ENCODE measurements at places on chromosomes 7 and 10.
A peak's percentile ranks its signal among the peaks of the same experiment; 100 is the strongest.

- no peak for DNase-seq
Measured at GRCh38 chr10:71438761-71439160, 42.0 kb downstream of the CDH23 start.

- DNase-seq: peak; percentile 53
Measured at GRCh38 chr10:129096065-129096984, 370.7 kb upstream of the MGMT start.

DNA sequence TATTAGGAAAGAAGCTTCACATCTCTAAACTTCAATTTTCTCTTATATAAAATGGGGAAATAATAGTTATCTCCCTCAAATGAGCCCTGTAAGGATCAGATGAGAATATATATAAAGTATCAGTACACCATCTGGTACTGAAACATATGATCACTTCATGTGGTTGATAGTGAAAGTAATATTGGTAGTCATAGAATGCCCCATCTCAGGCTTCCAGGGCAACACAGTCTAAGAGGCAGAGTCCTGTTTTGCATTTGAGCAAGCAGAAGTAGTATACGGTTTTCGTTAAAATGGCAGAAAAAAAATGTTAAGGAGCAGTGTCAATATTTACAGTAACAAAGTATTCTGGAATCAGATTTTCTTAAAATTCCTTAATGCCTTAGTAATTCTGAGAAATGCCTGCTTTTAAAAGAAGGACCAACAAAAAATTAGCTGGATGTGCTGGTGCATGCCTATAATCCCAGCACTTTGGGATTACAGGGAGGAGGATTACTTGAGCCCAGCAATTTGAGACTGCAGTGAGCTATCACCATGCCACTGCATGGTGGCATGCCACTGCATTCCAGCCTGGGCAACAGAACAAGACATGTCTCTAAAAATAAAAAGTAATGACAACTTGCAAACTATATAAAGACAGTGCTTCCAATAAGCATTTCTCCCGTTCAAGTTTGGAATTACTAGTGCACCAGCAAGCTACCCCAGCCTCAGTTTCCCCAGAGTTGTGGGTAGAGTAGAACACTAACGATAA is 19.8 kb downstream of the KBTBD2 start:
- no peak for DNase-seq

DNA sequence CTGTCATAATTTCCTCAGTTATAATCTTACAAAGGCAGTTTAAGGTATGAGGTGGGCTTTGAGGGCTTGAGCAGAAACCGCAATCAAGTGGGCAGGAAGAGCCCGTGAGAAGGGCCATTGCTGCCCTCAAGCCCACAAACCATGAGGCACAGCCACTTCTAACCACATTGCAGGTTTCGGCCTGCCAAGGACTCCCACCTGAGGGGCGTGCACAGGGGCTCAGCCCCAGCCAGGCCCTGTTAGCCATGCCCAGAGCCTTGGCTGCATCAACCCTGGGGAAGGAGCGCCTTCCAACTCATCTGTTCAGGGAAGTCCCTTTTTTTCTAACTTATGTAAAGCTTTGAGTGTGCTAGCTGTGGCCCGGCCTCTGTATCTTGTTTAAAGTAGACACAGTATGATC is 5.9 kb upstream of the FFAR4 start:
- DNase-seq: no peak

DNA sequence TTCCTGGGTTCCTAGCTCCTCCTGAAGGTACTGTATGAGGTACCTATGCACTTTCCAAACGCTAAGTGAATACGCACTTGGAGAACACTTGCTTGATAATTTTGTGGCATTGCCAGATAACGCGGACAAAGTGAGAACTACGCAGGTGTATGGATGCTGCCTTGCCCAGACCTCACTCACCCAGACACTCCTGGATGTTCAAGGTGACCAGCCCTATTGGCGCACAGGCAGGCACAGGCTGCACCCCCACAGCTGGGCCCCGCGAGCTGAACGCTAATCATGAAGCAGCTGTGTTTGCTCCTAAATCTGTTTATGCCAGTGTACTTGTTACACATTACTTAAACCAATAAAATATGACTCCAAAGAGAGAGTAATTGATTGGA is 27.3 kb downstream of the DIP2C start:
- DNase-seq: no peak

- DNase-seq: no peak
Measured at GRCh38 chr10:26046073-26046700, 112.2 kb downstream of the MYO3A start.

DNA sequence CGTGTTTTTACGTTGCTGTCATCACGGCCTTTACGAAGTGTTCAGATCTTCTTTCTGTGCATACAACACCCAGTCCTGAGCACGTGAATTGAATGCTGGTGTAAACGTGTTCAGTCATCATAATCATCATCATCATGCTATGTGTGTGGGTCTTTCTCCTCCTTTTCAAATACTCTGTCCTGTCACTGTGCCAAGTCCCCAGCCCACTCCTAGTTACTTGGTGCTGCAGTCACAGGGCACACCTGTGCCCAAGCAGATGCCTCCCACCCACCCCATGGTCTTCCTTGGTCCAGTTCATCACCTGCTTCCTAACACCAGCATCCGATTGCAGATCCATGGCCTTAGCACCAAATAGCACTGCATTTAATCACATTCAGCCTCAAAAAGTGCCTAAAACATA is 78.6 kb upstream of the MGMT start:
- DNase-seq: no peak

DNA sequence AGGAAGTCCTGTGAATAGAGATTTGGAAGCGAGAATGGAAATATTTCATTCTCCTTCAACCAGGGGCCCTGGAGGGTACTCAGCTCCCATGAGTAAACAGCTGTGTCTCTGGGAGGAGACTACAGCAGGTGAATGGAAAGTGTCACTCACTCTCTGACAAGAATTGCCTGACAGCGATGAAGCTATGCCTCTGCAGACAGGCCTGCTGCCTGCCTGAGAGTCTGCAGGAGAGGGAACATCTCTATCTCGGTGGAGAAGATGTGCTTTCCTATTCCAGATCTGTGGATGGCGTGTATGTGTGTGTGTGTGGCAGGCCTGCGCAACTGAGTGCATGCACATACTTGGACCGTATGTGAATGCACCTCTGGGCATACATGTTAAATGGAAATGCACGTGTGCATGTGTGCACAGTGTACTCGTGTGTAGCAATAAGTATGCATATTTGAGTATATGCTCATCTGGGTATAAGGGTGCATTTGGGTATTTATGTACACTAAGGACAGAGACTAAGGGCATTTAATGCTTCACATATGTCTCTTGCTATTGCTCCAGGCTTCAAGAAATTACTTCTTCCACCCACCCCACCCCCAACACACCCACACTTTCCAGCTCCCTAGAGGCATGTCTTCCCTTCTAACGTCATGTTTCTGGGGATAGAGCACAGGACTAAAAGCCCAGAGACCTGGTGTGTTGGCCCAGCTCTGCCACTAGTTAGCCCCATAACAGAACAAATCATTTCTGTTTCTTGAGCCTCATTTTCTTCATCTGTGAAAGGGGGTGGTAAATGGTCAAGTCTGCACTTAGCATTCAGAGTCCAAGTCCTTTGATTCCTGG is 4.6 kb upstream of the ADCYAP1R1 start:
- DNase-seq: no peak

- no peak for DNase-seq
Measured at GRCh38 chr10:46528171-46528671, 28.2 kb downstream of the GPRIN2 start.

DNA sequence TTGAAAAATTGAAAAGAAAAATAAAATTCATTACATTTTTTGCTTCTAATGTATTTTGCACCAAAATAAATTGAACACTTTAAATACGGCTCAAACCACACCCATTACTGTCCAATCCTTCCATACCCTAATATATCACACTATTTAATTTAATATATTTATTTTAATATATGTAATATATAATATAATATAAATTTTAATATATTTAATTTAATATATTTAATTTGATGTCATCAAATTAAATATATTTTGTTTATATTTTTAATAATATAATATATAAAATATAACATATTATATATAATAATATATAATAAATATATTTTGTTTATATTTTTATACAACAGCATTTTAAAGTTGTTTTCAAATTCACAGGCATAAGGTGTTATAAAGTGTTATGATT is 15.7 kb upstream of the POU6F2 start:
- no peak for DNase-seq

DNA sequence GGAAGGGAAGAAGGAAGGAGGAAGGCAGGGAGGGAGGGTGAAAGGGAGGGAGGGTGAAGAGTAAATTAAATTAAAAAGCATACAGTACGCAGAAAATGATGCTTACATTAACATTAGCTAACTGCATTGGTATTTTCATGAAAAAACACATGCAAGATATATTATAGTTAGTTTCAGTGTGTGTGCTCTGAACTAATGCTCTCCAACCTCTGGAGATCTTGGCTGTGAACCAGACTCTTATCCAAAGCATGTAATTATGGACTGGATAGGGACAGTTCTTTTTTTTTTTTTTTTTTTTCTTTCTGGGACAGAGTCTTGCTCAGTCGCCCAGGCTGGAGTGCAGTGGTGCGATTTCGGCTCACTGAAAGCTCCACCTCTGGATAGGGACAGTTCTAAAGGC is 357.0 kb downstream of the FRMD4A start:
- no peak for DNase-seq

GRCh38 chr7:107850216-107850615 is 40.8 kb upstream of the DLD start:
- DNase-seq: no peak

DNA sequence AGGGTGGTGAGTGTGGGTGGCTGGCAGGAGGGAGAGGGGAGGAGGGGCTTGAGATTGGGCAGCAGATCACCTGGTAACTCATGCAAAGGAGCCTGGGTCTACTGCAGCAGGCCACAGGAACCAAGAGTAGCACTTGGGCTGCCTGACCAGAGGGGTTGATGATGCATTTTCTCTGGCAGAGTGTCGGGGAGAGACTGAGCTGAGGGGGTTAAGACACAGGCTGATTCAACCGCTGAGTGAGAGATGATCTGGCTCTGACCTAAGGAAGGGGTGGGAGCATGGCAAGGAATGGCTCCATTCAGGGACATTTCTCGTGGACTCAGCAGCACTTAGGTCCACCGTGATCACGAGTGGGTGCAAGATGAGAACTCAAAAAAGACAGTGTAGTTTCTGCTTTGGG is 115.5 kb upstream of the STK17A start:
- no peak for DNase-seq

GRCh38 chr7:134826105-134826504 is 46.7 kb downstream of the CALD1 start:
- DNase-seq: peak; percentile 43

- DNase-seq: no peak
Measured at GRCh38 chr7:51298912-51299311, 17.7 kb downstream of the COBL start.

GRCh38 chr10:44053391-44053790 is 331.5 kb downstream of the CXCL12 start:
- DNase-seq: no peak

DNA sequence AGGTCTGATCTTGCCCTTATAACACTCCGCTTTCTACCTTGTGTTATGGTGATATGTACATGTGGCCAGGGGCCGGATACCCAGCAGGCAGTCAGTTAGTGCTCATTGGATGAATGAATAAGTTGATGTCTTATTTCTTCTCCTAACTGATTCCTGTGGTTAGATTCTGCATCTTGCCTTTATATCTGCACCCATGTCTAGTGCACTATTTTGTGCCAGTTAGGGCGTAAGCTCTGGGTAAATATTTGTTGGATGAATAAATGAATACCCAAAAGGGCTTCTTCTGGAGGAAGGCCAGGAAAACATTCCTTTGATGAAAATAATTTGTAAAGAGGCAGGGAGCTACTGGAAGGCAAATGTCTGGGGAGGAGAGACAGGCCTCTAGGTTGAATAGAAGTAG is 148.2 kb downstream of the CHN2 start:
- no peak for DNase-seq

DNA sequence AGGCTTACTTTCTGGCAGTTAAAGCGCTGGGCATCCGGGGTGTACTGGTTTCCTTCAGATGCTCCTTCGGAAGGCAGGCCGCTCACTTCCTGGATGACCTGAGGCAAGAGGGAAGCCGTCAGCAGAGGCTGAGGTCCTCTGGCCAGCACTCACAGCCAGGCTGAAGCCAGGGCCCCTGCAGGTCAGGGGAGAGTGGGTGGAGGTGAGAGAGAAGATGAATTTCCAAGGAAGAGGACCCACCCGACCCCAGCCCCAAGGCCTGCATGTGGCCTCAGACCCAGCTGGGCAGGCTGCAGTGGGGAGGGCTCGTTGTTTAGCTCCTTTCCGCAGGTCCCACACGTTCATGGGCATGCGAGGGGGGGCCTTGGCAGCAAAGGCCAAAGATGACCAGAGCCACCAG is 71.3 kb downstream of the VWA2 start:
- no peak for DNase-seq

- DNase-seq: no peak
Measured at GRCh38 chr10:71409516-71410104, 12.9 kb downstream of the CDH23 start.

DNA sequence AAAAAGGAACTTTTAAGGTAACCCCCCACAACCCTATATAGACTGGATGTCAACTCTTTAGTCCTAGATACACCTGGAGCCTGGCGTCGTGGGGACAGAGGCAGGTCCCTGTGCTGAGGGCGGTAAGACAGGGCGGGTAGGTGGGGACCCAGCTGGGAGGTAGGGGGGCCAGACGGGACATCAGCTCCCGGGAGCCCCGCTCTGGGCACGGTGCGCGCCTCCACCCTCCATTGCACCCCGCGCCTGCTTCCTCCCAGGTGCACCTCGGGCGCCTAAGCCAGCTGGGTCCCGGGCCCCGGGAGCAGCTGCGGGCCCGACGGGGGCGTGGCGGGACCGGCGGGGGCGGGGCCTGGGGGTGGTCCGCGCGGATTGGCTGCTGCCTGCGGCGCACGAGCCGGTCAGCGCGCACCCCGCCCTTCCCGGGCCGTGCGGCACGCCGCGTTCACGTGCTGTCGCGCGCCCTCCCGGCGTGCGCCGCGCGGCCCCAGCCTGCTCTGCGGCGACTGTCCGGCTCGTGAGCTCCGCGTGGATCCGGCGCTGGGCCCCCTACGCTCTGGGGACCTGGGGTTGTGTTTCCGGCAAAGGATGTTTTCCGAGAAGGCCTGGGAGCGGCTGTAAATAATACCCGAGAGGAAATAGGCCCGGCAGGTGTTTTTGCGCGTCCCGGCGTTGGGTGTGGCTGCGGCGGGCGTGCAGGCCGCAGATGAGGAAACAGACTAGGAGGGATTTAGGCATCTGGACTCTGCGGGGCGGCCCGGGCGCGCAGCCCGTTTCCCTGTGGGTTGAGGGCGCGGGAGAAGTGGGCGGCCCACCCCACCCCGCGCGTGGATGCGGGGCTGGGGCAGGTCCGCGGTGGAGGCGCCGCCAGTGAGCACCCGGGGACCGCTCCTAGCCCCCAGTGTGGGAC is 39.1 kb upstream of the PFKFB3 start:
- DNase-seq: peak; percentile 59

DNA sequence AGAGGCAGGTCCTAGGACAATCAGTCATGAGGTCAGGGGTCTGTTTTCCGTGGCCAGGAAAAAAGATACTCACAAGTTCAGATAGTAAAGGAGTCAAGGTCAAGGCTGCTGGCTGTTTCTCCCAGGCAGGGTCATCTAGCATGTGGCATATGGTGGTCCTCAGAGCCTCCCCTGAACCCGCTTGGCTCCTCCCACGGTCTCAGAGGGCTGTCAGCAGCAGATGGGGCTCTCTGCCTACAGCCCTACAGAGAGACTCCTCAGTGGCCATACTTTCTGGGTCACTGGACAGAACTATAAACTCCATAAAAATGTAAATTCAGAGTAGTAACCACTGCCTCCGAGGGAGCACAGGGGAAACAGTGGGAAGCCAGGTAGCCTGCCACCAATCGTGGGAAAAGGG is 11.3 kb upstream of the DRGX start:
- no peak for DNase-seq
